CD8-positive, alpha-beta memory T cell (primary cell): ENCODE measurements at places on chromosomes 4 and X.

- H3K4me1 ChIP-seq: no peaks in the 10 kb centered on the region
- no peaks in the 10 kb centered on the region for H3K36me3 ChIP-seq
- H3K27ac ChIP-seq: no peak overlapping the region
- no peak for DNase-seq
- no peak overlapping the region for H3K4me3 ChIP-seq
- H3K27me3 ChIP-seq: no peaks in the 10 kb centered on the region
Observed at GRCh38 chr4:4427121-4427870, 40.4 kb downstream of the NSG1 start.

DNA sequence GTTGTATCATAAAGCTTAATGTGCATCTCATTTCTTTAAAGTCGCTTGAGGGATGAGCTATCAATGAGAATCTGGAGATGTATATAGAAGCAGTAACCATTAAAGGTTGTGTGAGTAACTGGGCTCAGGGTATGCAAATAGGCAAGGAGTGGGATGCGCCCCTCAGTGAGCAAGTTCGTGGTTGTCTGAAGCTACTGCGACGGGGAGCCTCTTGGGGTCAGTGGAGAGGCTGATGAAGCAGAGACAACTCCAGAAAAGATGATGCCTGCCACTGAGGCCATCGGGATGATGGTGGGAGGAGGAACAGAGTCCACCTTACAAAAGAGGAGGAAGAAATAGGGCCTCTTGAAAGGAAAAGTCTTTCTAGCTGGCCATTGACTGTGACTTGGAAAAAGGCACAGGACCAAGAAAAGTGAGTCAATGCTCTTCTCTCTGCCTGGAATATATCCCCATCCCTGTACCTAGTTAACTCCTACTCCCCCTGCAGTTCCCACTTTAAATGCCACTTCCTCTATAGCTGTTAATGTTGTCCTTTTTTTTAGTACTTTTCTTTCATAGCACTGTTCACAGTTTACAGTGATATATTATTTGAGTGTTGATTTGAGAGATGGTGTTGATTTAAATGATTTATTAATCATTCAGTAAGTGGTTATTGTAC is 51.4 kb upstream of the LSM6 start:
- no peaks in the 10 kb centered on the region for H3K27me3 ChIP-seq
- DNase-seq: no peak
- no peak overlapping the region for H3K4me3 ChIP-seq
- no peaks in the 10 kb centered on the region for H3K4me1 ChIP-seq
- H3K27ac ChIP-seq: no peak overlapping the region
- H3K36me3 ChIP-seq: no peaks in the 10 kb centered on the region

DNA sequence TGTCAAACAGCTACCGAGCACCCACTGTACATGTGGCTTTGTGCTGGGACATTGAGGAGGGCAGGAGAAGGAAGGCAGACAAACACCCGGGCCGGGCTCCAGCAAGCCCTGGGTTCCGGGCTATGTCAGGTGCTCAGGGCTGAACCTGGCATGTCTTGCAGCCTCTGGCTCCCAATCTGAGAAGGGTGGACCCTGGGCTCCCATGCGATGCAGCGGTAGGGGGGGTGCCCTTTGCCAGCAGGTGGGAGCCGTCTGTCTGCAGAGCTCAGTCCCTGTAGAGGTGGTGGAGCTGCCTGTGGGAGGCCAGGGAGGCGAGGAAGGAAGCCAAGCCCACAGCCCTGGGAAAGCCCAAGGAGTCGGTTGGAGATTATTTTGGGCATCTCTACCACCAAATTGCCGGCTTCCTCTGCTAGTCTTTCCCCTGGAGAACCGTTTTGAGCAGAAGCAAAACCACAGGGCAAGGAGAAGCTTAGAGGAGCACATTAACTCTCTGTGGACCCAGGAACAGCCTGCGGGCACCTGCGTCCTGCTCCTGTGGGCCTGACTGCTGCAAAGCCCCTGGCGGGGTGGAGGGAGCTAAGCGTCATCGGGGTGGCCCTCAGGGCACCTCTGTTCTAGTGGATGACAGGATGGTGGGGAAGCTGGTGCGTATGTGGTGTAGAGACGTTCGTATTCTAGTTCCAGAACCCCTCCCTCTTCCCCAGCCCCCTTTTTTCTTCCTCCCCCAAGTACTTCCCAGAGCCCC is 10.3 kb downstream of the CPZ start:
- H3K27me3 ChIP-seq: no peaks in the 10 kb centered on the region
- H3K4me3 ChIP-seq: no peak overlapping the region
- no peak overlapping the region for H3K27ac ChIP-seq
- H3K4me1 ChIP-seq: no peaks in the 10 kb centered on the region
- no peaks in the 10 kb centered on the region for H3K36me3 ChIP-seq
- no peak for DNase-seq

DNA sequence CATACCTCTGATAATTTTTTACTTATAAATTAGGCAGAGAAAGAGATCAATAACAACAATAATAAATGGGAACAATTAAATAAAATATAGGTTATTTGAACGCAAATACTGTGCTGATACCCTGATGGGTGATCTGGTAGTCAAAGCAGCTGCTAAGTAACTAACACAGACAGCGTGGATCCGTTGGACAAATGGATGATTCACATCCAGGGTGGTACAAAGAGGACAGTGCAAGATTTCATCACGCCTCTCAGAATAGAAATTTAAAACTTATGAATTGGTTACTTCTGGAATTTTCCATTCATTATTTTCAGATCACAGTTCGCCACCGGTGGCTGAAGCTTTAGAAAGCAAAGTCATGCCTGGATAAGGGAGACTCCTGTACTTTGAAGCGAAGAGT is 1066.0 kb upstream of the ADGRL3 start:
- H3K27me3 ChIP-seq: no peaks in the 10 kb centered on the region
- H3K4me3 ChIP-seq: no peak overlapping the region
- H3K27ac ChIP-seq: no peak overlapping the region
- H3K36me3 ChIP-seq: no peaks in the 10 kb centered on the region
- H3K4me1 ChIP-seq: no peaks in the 10 kb centered on the region
- DNase-seq: no peak

DNA sequence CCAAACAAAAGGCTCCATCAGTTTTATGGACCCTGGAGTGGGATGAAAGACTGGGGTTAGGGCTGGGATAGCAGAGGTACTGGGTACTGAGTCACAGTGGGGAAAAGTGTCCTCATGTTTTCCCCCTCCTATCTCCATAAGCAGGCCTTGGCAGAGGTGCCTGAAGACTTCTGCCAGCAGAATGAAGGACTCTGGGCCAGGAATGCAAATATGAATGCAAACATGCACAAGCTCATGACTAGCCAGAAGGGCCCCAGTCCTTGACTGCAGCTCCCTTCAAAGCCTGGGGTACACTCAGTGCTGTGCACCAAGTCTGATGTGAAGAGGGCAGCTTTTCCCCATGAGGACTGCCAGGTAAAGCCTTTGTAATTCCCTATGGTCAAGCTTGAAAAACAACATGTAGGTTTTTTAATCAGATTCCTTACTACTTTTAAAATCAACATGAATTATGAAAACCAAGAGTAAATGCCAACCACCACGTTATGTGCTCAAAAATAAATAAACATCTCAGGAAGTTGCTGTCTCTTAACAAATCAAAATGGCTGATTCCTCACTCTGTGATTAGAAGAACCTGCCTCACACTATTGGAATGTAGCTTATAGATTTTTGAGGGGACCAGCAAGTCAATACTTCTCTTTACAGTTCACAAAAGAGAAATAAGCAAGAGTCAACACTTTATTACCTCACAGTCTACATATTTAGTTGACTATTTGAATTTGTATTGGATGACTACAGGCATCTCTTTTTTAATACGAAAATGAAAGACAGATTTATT is 1512.0 kb downstream of the ARAP2 start:
- no peaks in the 10 kb centered on the region for H3K4me1 ChIP-seq
- no peak overlapping the region for H3K4me3 ChIP-seq
- no peaks in the 10 kb centered on the region for H3K36me3 ChIP-seq
- no peak overlapping the region for H3K27ac ChIP-seq

- no peaks in the 10 kb centered on the region for H3K4me1 ChIP-seq
- no peak for DNase-seq
- H3K27me3 ChIP-seq: no peaks in the 10 kb centered on the region
- no peaks in the 10 kb centered on the region for H3K36me3 ChIP-seq
Observed at GRCh38 chr4:164761746-164762275, 7.9 kb downstream of the SMIM31 start.

DNA sequence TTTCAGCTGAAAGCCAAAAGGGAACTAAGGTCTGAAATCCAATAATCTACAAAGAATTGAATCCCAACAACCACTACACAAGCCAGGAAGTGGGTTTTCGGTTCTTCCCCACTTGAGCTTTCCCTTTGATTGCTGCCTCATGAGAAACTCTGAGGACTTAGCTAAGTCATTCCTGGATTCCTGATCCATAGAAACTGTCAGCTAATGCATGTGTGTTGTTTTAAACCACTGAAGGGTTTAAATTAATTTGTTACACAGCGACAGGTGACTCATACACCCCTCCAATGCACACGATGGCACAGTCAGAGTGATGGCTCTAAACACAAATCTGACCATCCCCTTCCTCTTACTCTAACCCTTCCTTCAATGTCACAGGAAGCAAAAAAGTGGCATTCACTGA is 282.9 kb downstream of the RAB28 start:
- H3K4me1 ChIP-seq: no peaks in the 10 kb centered on the region
- no peak overlapping the region for H3K27ac ChIP-seq
- no peak overlapping the region for H3K4me3 ChIP-seq
- no peak for DNase-seq
- H3K36me3 ChIP-seq: no peaks in the 10 kb centered on the region

DNA sequence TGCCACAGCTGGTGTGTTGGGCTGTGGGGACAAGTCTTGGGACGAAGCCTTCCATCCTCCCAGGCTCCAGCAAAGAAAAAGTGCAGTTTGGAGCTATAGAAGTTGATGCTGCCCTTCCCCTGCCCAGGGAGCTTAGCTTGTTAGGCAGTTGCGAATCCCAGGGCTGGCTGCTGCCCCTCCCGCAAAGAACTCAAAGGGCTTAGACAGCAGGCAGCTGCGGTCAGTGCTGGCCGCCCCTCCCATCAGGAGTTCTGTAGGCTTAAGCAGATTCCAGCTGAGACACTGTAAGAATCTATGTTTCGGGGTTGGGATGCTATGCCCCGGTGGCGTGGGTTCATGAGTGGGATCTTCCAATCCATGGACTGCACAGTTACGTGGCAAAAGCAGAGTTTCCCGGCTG is 956.7 kb downstream of the GLUD2 start:
- H3K27me3 ChIP-seq: no peaks in the 10 kb centered on the region
- no peaks in the 10 kb centered on the region for H3K36me3 ChIP-seq
- H3K4me1 ChIP-seq: no peaks in the 10 kb centered on the region
- no peak overlapping the region for H3K4me3 ChIP-seq

GRCh38 chr4:67762086-67762485 is 7.9 kb upstream of the GNRHR start:
- no peak for DNase-seq
- H3K27me3 ChIP-seq: no peaks in the 10 kb centered on the region
- H3K27ac ChIP-seq: no peak overlapping the region
- H3K36me3 ChIP-seq: no peaks in the 10 kb centered on the region
